Activated naive CD4-positive, alpha-beta T cell treated with anti-CD3 and anti-CD28 coated beads, Interleukin-2, amount 50 U/mL, for 72 hours (primary cell): ENCODE measurements at places on chromosomes 4 and X. TPM values are rescaled to one million over a fixed set of nuclear protein-coding genes. Genes with fewer than 3 reads are reported as not detected.

- no peak for DNase-seq
Observed at GRCh38 chrX:128800138-128800537, 723.2 kb downstream of the SMARCA1 start.

DNA sequence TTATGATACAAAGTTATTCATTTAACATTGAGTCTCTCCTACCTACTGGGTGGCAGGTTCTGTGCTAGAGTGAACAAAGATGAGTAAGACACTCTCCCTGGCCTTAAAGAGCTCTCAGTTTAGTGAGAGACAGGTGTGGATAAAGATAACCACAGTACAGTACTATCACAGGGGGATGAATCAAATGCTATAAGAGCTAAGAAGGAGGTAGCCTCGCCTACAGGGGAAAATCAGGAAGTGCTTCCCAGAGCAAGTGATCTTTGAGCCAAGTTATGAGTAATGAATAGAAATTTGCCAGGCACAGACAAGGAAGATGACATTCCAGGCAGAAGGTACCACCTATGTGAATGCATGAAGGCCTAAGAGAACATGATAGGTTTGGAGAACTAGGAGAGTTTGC, 3.4 kb upstream of the IGBP1 start:
- no peak for DNase-seq

GRCh38 chr4:81796790-81797528, 325.3 kb upstream of the RASGEF1B start:
- no peak for DNase-seq

DNA sequence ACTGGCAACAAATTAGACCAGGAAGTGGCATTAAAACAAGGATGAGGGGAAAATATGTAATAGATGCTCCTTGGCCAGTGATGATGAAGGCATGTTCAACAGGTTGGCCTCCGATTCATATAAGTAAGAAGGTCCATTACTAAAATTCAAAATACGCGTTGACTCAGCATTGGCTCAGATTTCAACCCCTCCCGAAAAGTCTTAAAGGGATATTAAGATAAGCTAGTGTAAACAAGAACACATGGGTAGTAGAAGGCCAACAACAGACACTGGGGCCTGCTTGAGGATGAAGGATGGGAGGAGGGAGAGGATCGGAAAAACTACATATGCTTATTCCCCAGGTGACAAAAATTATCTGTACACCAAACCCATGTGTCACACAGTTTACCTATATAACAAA, 19.1 kb upstream of the LAP3 start:
- no peak for DNase-seq

DNA sequence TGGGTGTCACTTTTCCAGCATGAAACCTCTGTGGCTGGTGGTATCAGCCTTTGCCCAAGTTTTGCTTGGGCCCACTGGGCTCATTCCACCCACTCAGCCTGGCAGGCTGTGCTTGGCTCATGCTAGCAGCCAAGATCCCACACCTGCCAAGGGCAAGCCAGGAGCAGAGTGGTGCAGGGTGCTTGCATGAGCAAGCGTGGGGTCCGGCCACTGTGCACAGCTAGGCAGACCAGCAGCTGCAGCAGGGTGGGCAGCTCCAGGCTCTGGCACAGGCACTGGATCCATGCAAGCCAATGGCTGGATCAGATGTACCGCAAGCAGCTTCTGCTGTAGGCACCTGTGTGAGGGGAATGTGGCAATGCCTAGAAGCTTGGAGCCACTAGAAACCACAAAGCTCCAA, 253.9 kb downstream of the SPOCK3 start:
- no peak for DNase-seq

DNA sequence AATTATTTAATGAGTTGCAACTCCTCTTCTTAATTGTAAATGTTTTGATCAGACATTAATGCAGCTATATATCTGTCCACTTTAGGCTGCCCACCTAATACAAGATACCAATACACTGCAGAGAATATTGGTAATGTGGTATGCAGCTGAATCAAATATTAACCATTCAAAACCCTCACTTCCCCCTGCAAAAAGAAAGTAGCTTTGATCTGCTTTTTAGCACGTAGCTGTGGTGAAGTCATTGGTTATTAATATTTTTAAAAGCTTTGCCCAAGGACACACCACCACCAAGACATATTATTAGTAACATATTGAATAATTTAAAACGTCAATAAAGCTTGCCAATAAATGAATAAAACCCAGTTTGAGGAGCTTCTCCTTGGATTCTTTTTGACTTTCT, 28.6 kb upstream of the CYP2U1 start:
- DNase-seq: no peak

- no peak for DNase-seq
Observed at GRCh38 chrX:112642349-112642748, 37.4 kb downstream of the LHFPL1 start.

LNX1 gene
- not detected for total RNA-seq

CLCN4 gene
- not detected for total RNA-seq
